PC-9 (cell line): ENCODE measurements at places on chromosomes 5 and 9. TPM values are rescaled to one million over a fixed set of nuclear protein-coding genes. Genes with fewer than 3 reads are reported as not detected.

GRCh38 chr9:98807814-98808195 is 335 bp downstream of the GALNT12 start:
- DNase-seq, result no peak

LCN10 gene
- total RNA-seq, result 0.94 and 2.2 TPM in 2 replicates

- DNase-seq, result no peak
Measured at GRCh38 chr5:140275837-140276236, 27.1 kb downstream of the PFDN1 start.

- no peak for DNase-seq
Measured at GRCh38 chr9:7947577-7947976, 148.0 kb upstream of the DMAC1 start.

ZNF354C gene
- 2.5 and 2.7 TPM in 2 replicates for total RNA-seq

DNA sequence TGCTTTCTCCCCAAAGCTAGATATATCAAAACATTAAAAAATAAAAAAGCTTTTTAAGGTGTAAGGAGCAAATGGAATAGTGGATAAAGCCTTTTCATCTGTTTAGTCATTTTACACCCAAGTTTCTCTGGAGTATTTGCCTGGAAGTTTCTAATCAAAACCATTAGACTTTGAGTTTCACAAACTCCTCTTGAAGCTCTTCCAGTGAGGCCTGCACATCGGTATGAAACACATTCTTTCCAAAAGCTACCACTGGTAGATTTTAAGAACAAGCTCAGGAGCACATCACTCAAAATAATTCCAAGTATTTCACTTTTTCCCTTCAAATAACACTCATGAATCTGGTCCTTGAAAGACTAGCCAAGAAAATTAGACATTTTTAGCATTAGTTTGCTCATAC is 5.7 kb downstream of the TRIM52 start:
- no peak for DNase-seq

MCTP1 gene
- 3.9 and 4.3 TPM in 2 replicates for total RNA-seq

GRCh38 chr9:125430161-125431011 is 168.8 kb downstream of the GAPVD1 start:
- no peak for DNase-seq

SLC6A3 gene
- total RNA-seq, result not detected in 2 replicates

DNA sequence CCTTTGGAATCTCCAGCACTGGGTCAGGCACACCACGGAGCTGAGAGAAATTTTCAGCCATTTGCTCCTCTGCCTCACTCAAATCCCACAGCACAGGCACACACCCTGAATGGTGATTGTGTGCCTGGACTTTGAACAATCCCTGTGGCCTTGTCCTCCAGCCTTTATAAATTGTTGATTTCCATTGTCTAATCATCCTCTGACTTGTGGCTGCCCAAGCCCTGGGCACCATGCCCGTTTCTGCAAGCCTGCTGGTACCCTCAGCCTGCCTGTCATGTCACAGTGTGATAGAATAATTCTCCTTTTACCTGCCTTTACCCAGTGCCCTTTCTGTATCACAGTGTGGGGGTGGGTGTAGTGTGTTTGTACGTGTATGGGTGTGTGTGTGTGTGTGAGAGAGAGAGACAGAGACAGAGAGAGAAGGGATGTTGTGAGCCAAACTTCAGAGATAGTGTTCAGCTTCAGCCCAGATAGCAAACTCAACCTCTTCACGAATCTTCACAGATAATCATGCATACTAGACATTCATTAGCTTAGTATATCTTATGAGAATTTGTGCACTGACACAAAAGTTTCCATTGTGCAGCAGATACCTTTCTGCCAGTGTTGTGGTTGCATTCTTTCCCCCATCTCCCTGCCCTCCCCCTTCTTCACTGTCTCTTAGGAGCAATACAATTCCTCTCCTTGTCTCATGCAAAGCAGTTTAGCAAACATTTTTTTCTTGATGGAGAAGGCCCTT is 27.8 kb upstream of the SLC44A1 start:
- DNase-seq, result no peak

RASGEF1C gene
- total RNA-seq, result not detected in 2 replicates

SLC28A3 gene
- total RNA-seq, result 0.08 and 0.13 TPM in 2 replicates

DNA sequence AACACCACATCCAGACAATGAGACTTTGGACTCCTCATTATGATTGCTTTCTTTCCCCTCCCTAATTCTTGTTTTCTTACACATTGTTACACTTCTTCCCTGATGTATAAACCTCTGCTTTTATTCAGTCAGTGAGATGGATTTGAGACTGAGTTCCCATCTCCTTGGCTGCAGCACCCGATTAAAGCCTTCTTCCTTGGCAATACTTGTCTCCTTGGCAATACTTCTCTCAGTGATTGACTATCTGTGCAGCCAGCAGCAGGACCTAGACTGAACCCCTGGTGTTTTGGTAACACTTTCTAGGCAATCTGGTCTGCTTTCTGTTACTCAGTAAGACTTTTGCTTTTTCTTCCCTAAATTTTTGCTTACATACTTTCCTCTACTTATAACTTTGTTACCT is 492.8 kb upstream of the SMC2 start:
- DNase-seq, result no peak

DNA sequence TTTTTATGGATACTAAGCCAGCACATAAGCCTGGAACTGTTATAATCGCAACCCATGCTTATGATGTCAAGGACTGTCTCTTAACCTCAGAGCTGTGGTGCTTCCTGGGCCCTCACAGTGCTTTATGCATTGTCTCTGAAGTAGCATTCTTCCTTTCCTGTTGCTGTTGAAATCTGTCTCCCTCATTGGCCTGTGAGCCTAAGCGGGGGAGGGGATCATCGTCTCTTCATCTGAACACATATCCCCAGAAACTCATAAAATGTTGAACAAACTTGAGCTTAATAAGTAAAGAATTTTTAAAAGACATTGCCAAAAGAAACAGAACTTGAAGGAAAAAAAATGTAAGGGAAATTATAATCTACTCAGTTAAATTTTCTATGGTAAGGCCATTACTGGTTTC is 80.3 kb downstream of the SGCD start:
- no peak for DNase-seq

GRCh38 chr9:95116002-95116807 is 201.3 kb downstream of the FANCC start:
- no peak for DNase-seq

GRCh38 chr9:133463234-133463863 is 3.6 kb downstream of the CACFD1 start:
- no peak for DNase-seq

TAF11L10 gene
- not detected in 2 replicates for total RNA-seq

- DNase-seq, result no peak
Measured at GRCh38 chr5:176738637-176739250, 71.6 kb upstream of the UNC5A start.

GRCh38 chr9:135847833-135848232 is 59.5 kb downstream of the CAMSAP1 start:
- DNase-seq, result no peak

GRCh38 chr5:99272576-99272975 is 343.8 kb upstream of the CHD1 start:
- DNase-seq, result no peak

CD72 gene
- 3.2 and 4.1 TPM in 2 replicates for total RNA-seq

NFIB gene
- 29.0 and 35.1 TPM in 2 replicates for total RNA-seq

ZFP2 gene
- total RNA-seq, result not detected in 2 replicates

GRXCR2 gene
- total RNA-seq, result not detected in 2 replicates

ARSI gene
- total RNA-seq, result 2.6 and 3.2 TPM in 2 replicates

DUSP1 gene
- total RNA-seq, result 10.3 and 18.4 TPM in 2 replicates

DNA sequence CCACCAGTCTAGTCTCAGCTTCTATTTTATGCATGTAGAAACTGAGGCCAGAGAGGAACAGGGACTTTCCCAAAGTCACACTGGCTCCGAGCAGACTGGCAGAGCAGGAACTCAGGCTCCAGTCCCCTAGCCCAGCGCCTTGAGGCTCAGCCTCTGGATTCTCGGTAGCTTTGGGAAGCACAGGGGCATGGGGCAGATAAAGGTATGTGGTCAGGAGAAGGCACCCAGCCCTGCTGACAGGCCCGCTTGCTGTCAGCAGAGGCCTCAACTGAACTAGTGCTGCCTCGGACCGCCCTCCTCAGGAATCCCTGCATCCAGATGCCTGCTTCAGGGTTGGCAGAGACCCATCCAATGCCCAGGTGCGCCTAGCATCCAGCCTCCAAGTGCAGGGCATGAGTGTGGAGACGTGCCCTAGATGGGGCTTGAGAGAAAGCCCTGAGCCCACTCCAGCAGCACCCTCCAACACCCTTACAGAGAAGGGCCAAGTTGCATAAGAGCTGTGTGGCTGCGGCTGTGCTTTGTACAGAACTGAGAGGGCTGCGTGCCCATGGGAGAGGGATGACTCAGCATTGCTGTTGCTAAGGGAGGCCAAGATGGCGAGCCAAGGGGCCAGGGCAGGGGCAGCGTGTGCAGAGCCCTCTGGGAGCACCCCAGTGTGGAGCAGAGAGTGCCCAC is 168.6 kb downstream of the MACROH2A1 start:
- DNase-seq, result no peak

- no peak for DNase-seq
Measured at GRCh38 chr9:89864731-89865130, 259.9 kb downstream of the GADD45G start.

- no peak for DNase-seq
Measured at GRCh38 chr5:82622205-82622604, 344.1 kb upstream of the RPS23 start.

DNA sequence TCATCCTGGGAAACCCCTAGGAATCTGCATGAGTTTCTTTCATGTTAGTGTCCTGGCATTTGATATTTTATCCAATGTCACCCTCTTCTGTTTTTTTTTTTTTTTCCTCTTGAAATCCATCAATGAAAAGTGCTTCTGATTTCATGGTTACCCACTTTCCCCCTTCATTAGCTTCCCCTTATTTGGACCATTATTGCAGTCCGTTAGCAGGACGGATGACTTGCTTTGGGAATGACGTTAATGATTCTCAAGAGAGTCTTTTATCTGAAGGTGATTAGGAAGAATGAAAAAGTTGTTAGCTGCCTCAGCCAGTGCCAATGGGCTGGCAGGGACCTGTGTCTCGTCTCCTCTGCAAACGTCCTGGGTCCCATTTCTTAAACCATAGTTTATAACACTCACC is 134.7 kb downstream of the SEMA6A start:
- DNase-seq, result no peak

LCN12 gene
- total RNA-seq, result 9.3 and 14.2 TPM in 2 replicates

DNA sequence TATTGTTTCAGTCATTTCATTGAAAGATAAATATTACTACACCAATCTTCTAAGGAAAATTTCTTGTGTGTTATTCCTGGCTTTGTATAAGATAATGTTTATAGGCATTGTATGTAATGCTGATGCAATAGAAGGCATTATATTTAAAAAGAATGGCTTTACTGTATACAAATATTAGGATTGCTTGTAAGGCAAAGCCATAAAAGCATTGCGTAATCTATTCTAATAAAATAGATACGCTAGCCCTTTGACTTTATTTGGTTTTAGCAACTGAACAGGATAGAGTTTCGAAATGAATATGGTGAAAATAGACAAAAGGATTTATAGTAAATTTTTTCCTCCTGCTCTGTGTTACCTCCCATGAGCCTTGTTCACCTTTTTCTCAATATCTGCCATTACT is 5.5 kb upstream of the LYSMD3 start:
- no peak for DNase-seq

IL4 gene
- not detected in 2 replicates for total RNA-seq

- DNase-seq, result no peak
Measured at GRCh38 chr5:122154910-122155309, 25.6 kb downstream of the ZNF474 start.

DNA sequence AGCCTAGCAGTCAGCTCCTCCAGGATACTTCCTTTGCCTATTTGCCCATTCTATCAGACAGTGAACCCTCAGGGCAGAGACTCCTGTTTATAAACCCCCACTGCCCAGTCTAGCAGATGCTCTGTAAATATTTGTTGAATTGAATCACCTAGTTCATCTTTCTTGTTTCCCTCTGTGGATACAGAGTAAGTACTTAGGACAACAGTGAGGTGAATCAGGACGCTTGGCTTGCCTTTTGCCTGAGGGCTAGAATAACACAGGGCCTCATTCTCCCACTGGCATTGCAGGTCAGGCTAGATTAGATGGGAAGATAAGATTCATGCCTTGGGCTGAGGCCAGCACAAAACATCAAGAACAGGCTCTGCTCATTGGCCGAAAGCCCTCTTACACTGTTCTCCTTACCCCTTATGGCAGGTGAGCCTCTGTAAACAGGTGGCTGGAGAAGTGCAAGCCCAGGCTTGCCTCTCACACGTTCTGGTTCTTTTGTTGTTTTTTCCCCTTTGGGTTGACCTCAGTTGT is 22.2 kb downstream of the TNFSF8 start:
- DNase-seq, result peak; percentile 100

DNA sequence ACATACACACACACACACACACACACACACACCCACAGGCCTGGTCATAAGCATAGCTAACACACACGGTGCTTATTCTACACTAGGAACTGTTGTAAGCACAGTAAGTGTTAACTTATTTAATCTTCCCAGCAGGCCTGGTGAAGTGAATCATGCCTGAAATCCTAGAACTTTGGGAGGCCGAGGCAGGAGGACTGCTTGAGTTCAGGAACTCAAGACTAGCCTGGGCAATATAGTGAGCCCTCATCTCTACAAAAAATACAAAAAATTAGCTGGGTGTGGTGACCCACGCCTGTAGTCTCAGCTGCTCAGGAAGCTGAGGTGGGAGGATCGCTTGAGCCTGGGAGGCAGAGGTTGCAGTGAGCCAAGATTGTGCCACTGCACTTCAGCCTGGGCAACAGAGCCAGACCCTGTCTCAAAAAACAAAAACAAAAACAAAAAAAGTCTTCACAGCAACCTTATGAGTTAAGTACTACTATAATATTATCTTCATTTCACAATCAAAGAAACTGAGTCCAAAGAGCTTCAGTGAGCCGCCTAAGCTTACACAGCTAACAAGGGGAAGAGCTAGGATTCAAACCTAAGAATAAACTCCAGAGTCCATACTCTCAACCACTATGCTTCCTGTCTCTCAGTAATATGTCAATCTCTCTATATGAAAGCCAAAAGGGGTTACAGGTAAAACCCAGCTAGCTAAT is 2.3 kb downstream of the MEGF9 start:
- DNase-seq, result no peak

- no peak for DNase-seq
Measured at GRCh38 chr9:91771027-91771426, 179.0 kb downstream of the ROR2 start.

TMEM174 gene
- total RNA-seq, result not detected in 2 replicates

DNA sequence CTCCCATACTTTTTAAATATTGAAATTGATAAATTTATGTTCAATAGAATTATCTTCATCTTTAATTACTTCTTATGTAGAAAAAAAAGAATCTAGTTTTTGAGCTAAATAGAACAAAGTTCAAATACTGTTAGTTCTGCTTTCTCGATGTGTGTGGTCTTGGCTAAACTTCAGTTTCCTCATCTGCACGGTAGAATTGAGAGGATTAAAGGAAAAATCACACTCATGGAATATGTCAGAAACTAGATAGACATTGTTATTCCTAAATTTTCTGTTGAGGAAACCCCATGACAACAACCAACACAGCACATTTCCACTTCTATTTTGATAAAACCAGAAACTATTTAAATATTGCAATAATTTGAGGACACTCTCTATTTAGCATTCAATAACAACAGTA is 100.3 kb downstream of the MUSK start:
- no peak for DNase-seq

GARIN3 gene
- total RNA-seq, result not detected in 2 replicates

SLC1A3 gene
- total RNA-seq, result 0.24 TPM in 1 of 2 replicates, not detected in the other

HTR4 gene
- total RNA-seq, result not detected in 2 replicates
